ENCODE measurements at places on chromosomes 2 and 18. TPM values are rescaled to one million over a fixed set of nuclear protein-coding genes. Genes with fewer than 3 reads are reported as not detected.

DNA sequence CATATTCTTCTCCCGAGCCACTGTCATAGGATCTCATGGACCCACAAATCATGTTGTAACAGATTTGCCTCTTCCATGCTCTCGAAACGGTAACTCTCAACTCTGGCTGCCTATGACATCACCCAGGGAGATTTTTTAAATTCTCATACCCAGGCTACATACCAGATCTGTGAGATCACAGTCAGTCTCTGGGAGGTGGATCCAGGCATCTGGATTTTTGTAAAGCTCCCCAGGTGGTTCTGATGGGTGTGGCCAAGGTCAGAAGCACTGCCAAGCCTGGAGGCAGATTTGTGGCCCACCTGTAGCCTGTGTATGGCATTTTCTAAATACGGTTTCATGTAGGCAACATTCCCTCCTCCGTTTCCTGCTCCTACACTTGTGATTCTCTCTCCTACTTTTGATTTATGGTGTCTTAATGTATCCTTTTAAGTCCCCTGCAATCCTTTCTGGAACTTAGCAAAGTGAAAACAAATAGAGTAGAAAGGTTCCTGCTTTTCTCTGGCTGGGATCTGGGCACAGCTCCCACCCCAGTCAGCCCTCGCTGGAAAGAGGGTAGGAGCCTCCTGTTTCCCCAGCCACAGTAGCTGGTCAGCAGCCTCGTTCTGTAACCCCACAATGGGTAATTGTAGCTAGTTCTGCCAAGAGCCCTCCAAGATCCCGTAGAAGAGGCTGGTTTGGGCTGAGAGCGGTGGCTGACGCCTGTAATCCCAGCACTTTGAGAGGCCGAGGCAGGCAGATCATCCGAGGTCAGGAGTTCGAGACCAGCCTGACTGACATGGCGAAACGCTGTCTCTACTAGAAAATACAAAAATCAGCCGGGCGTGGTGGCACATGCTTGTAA is 96.2 kb downstream of the KLHL29 start:
- no peak for DNase-seq

ABCG5 gene
- total RNA-seq: not detected

- no peak for DNase-seq
Observed at GRCh38 chr2:5230855-5231254, 461.3 kb upstream of the SOX11 start.

DNA sequence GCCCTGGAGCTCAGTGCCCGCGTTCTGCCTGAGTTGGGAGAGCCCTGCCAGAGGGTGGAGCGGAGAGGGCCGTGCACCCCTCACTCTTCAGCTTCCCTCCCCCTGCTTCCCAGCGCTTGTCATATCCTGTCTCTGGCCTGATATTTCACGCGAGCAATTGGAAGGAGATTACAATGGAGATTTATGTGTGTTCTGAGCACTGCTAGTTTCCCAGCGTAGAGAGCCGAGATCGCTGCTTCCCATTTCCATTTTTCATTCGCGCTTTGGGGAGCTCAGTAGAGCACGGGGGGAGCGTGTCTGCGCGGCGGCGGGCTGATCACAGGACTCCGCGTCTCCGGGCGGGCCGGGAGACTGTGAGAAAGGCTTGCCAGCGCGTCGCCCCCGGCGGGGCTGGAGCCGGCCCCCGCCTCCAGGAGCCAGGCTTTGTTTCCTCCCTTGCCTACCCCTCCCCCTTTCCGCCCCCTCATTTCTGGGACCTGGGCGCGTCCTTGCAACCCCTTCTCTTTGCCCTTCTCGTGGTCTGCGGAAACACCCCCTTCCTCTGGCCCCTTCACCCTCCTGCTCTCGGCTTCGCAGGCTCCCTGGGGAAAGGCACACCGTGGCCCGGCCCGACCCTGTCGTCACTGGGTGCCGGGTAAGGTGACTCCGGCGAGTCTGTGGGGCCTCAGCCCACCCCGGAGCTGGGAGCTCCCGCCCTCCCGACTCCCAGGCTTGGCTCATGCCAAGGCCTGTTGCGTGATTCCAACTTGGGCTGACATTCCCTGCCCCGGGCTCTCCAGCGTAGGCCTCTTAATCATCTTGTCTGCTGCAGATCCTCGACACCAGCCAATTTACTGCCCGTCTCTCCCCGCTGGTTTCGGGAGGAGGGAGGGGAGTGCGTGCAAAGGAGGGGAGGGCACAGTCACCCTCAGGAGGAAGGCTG is 5.8 kb downstream of the DLX2 start:
- DNase-seq: no peak

DNA sequence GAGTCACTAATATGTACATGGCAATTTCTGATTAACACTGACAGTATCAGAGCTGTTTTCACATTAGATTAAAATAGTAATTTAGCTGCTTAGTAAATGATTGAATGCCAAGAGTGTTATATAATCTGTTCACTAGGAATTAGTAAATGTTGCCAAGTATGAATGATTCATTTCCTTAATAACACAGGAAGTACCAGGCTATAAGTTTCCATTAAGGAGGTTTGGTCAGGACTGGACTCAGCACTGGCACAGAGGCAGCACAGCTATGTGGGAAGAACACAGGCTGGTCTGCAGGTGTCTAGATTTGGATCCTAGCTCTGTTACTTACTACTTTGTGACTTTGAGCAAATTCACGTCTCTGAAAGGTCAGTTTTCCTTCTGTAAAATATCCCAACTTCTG is 97.2 kb downstream of the TDRD15 start:
- DNase-seq: no peak

- no peak for DNase-seq
Observed at GRCh38 chr2:121561617-121562268, 31.1 kb downstream of the RNU4ATAC start.

TGFA gene
- not detected for total RNA-seq

TXNDC2 gene
- total RNA-seq: not detected

DNA sequence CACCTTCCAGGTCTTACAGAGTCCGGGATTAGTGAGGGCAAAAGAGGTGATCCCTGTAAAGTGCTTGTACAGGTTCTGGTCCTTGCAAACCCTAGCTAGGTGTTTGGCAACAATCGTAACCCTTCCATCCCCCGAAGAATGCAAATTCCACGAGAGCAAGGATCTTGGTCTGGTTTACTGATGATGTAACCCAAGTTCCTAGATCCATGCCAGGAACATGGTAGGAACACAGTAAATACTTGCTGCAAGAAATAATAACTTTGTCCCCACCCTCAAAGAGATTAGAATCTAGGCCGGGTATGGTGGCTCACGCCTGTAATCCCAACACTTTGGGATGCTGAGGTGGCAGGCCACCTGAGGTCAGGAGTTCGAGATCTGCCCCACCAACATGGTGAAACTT is 6.8 kb upstream of the NEU2 start:
- no peak for DNase-seq

TRIM43 gene
- total RNA-seq: not detected

- DNase-seq: no peak
Observed at GRCh38 chr2:223297788-223298187, 245.8 kb downstream of the KCNE4 start.

DNA sequence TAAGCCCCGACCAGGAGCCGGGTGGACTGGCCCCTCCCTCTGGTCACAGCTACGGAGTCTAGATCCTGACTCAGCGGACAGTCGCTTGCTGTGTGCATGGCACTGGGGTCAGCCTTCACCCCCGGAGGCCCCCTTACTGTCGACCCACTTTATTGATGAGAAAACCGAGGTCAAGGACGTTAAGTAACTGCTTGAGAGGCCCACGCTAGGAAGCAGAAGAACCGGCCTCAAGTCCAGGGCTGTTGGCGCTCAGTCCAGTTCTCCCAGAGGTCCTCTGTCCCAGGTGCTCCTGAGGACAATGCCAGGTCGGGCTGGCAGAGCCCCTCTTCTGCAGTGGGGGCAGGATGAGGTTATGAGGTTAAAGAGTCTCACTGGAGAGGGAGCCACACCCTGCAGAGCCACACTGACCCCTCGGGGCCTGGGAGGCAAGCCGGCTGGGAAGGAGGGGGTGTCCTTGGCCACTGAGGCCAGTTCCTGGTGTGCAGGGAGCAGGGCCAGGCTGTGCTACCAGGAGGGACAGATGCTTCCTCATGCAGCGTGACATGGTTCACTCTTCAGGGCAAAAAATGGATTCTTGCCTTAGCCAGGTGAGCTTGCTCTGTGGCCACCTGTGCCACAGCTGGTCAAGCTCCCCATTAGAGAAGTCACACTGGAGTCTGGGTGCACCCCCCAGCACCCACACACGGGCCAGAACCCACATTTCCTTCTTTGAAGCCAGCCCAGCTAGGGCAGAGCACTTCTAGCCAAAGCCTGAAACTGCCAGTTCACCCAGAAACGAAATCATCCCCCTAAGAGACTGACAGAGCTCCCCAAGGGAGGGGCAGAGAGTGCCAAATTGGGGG is 47.3 kb upstream of the HPCAL1 start:
- no peak for DNase-seq

DNA sequence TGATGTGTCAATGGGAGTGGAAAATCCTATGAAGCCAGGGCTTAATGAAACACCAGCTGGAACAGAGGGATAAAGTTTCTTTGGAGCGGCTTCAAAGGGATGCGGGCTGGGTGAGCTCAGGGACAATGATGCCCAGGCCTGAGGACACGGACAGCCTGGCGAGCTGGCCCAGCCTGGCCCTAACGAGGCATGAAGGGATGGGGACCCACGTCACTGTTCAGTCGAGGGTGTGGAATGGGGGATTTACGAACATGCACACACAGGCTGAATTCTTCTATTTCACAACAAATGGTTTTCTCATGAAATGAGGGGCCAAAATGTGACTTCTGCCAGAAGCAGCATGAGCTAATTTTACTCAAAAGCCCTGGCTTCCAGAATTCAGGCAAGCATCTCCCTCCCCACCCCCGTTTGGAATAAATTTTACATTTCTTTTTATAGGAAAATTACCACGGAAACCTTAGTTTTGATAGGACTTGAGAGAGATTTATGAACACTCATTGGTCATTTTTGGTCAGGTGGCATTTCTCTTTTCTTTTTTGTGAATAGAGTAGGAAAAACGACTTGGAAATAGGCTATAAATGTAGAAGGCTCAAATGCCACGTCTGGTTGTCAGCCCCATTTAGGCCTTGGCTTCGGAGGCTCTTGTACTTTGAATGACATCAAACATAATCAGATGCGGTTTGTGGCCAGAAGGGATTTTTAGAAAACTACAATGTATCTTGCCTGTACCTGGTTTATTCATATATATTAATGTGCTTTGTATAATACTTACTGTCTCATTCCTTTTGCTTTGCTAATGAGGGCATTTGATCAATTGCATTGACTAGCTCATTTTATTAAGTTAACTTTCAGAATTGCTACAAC is 893.8 kb upstream of the CELF4 start:
- DNase-seq: no peak

All from activated CD4-positive, alpha-beta T cell treated with anti-CD3 and anti-CD28 coated beads, Interleukin-2, amount 10 ng/mL, durations not matched to agents 7 days and 5 days (primary cell).